CD4-positive, CD25-positive, alpha-beta regulatory T cell (primary cell): ENCODE measurements at places on chromosomes 7 and 10. TPM values are rescaled to one million over a fixed set of nuclear protein-coding genes. Genes with fewer than 3 reads are reported as not detected.

The MPP7 gene
- 14.3 TPM for total RNA-seq

The TMEM176B gene
- total RNA-seq, result not detected

The FOXI2 gene
- total RNA-seq, result not detected

The EBF3 gene
- total RNA-seq, result not detected

The AMPH gene
- not detected for total RNA-seq

The SH2D4B gene
- total RNA-seq, result 0.25 TPM

The AKR1C8 gene
- total RNA-seq, result 3.2 TPM

The TMEM270 gene
- total RNA-seq, result not detected

The TMEM273 gene
- 7.9 TPM for total RNA-seq

The COL17A1 gene
- total RNA-seq, result not detected

The VWDE gene
- 0.86 TPM for total RNA-seq

The TWIST1 gene
- 0.39 TPM for total RNA-seq

The PILRA gene
- total RNA-seq, result 13.2 TPM

The HOGA1 gene
- not detected for total RNA-seq

The RASA4B gene
- 32.4 TPM for total RNA-seq

The FAM185A gene
- 6.4 TPM for total RNA-seq

The CFAP70 gene
- total RNA-seq, result 2.6 TPM

- DNase-seq, result no peak
These were observed 36.7 kb downstream of the BTBD16 start for GRCh38 chr10:122307669-122308416.

DNA sequence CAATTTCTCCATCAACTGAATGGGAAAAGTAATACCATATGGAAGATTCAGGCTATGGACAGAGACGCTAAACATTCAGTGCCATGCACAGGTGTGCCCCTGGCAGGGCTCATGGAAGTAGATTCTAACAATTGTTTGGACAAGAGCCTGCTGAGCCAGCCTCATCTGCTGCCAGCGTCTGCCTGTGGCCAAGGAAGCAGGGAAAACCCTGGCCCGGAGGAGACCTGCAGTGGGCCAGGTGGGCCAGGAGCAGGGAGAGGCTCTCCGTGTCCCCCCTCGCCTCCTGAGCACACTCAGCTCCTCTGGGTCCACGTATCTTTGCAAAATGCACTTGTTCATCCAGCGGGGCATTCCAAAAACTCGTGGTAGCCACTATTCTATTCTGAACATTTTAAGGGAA is 130.1 kb downstream of the TCERG1L start:
- DNase-seq, result no peak

DNA sequence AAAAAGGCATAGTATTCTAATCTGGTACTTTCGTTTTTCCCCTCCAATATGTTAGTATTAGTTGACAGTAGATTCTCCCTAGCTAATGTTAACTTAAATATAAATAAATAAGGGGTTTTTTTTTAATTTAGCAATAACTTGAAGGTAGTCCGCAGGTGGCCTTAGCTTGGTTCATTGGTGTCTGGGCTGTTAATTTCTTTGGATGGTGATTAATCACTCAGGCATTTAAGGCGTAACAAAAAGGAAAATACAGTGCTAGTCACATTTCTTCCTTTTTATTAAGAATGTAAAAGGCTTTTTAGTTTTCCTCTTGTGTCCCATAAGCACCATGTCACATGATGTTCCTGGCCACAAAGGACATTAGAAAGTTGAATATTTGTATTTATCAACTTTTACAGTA is 161.0 kb upstream of the POT1 start:
- no peak for DNase-seq

- DNase-seq, result peak; percentile 44
These were observed 144.4 kb downstream of the DYNC1I1 start for GRCh38 chr7:95916573-95917297.

GRCh38 chr7:102208826-102209225 is 77.8 kb upstream of the SH2B2 start:
- DNase-seq, result no peak

- no peak for DNase-seq
These were observed 2.4 kb upstream of the POLM start for GRCh38 chr7:44084701-44085100.

- no peak for DNase-seq
These were observed 193.8 kb downstream of the ABCA13 start for GRCh38 chr7:48365010-48365409.

GRCh38 chr7:26588511-26588910 is 275.9 kb downstream of the SKAP2 start:
- no peak for DNase-seq

DNA sequence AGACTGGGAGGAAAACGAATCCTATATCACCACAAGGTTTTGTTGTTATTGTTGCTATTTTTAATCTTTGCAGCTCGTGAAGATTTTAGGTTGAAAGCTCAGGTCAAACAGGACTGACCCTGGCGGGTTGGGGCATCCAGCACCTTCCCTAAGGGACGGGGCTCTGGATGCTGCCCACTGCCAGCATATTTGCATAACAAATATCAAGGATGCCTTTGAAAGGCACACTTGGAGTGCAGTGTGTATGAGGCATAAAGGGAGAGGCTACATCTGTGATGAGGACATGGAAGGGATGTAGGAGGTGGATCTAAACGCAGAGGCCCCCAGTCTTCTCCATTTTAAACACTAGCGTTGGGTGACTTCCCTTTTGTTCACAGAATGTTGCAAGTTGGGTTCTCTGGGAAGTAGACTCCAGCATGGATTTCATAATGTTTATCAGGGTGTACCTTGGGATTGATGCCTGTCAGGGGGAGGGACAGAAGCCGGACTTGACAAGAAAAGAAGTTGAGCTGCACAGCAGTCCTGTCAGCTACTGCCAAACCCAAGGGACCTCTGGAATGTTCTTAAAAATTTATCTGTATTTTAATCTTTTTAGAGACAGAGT is 181.1 kb upstream of the IMMP2L start:
- DNase-seq, result no peak

GRCh38 chr10:33189808-33190207 is 144.7 kb downstream of the NRP1 start:
- DNase-seq, result no peak

DNA sequence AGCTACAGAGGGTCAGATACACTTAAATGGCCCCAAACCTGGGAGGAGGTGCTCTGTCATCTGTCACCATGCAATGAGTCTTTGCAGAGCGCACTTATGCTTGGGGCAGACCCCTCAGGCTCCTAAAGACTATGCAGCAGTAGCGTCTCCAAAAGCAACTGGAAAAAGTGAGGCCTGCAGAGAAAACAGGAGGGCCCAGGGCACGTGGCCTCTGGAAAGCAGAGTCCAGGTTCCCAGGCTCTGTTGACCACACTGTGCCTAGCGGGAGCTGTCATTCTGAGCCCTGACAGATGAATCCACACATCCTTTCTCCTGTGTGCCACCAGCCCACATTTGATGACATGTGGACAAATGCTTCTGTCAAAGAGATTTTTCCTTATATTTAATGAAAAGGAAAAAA is 66.4 kb downstream of the MINDY4 start:
- DNase-seq, result no peak

- DNase-seq, result no peak
These were observed 48.1 kb downstream of the RGS10 start for GRCh38 chr10:119494236-119495020.

GRCh38 chr7:3453398-3453797 is 152.3 kb downstream of the SDK1 start:
- no peak for DNase-seq

- no peak for DNase-seq
These were observed 4.8 kb downstream of the INA start for GRCh38 chr10:103281753-103282152.

- DNase-seq, result no peak
These were observed 3.4 kb downstream of the STYXL1 start for GRCh38 chr7:76044375-76044865.

- DNase-seq, result no peak
These were observed 78.9 kb downstream of the ALOX5 start for GRCh38 chr10:45452743-45453452.

DNA sequence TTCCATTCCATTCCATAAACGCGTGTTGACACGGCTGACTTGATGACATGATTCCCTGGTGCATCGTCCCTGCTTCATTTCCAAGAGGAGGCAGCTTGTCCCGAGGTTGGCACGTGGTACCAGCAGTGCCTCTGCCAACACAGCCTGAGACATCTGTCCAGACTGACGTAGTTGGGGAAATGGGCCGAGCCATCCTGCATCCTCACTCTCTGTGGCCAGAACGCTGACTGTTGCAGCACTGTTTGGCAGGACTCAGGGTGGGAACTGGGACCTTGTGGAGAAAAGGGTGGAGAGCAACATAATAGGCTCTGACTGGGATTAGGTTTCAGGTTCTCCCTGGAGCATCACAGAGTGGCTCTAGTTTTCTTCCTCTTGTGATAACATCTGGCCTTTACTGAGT is 118.6 kb upstream of the BTBD16 start:
- DNase-seq, result no peak

DNA sequence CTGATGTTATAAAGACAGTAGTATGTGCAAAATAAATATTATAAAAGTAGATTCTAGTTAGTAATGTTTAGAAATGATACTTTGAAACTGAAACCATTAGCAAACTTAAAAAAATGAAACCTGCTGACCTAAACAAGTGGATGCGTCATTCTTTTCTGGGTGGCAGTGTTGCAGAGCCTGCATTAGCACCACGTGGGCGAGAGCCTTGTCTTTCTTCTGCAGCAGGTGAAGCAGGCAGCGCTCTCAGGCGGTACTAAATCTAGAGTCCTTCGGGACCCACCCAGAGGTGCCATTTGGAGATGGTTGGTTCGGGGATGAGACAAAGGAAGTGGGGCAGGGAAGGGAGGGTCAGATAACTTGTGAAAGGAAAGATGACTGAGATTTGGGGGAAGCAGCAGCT is 759.1 kb upstream of the IGFBP3 start:
- DNase-seq, result no peak

GRCh38 chr7:106061301-106061979 is 50.7 kb downstream of the SYPL1 start:
- no peak for DNase-seq

GRCh38 chr7:34406848-34407530 is 251.0 kb upstream of the NPSR1 start:
- DNase-seq, result no peak

DNA sequence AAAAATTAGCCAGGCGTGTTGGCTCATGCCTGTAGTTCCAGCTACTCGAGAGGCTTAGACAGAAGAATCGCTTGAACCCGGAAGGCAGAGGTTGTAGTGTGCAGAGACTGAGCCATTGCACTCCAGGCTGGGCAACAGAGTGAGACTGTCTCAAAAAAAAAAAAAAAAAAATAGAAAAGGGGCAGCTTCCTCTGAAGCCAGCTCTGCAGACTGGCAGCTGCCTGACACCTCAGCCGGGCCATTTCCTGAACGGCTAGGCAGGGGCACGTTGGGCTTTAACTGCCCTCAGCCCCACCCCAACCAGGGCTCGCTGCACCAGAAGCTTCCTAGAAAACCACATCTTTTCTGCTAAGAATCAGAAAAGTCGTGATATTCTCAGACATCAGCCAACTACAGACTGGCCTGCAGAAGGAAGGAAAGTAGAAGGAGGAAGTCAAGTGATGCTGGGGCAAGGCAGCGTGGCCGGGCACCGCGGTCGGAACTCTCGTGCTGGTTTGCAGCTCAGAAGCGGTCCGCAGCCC is 38.0 kb downstream of the PRKAG2 start:
- peak; percentile 30 for DNase-seq

GRCh38 chr10:117684672-117685211 is 142.2 kb downstream of the EMX2 start:
- DNase-seq, result no peak

DNA sequence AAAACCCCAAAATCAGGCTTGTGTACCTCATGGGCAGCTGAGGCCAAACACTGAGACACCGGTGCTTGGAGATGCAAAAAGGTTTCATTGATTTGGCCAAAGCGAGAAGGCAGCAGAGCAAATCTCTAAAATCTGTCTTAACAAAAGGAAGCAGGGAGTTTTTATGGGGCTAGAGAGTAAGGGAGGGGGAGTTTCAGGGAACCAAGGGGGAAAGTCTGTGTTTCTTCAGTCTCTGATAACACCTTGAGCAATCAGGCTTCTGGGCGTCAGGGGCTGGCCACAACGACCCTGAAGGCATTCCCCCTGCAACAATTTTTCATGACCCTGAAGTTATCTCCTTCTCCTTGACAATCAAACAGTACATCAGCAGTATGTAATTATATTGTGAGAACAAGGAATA is 2.7 kb upstream of the ZNF786 start:
- DNase-seq, result no peak

- no peak for DNase-seq
These were observed 232.9 kb downstream of the DYNC1I1 start for GRCh38 chr7:96005271-96005670.

GRCh38 chr10:51397695-51398094 is 301.7 kb downstream of the CSTF2T start:
- DNase-seq, result no peak

GRCh38 chr10:1380088-1380671 is 324.0 kb downstream of the WDR37 start:
- DNase-seq, result no peak

DNA sequence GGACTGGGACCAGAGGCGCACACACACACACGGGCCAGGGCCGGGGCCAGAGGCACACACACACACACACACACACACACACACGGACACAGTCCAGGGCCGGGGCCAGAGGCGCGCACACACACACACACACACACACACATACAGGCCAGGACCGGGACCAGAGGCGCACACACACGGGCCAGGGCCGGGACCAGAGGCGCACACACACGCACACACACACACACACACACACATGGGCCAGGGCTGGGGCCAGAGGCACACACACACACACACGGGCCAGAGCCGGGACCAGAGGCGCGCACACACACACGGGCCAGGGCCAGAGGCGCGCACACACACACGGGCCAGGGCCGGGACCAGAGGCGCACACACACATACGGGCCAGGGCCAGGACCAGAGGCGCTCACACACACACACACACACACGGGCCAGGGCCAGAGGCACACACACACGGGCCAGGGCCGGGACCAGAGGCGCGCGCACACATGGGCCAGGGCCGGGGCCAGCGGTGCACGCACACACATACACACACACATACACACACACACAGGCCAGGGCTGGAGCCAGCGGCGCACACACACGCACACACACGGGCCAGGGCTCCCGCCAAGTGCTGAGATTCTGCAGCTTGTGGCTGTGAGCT is 268.8 kb downstream of the ELFN1 start:
- peak; percentile 60 for DNase-seq

GRCh38 chr7:30422922-30423321 is 55.7 kb downstream of the NOD1 start:
- DNase-seq, result no peak

- DNase-seq, result no peak
These were observed 11.3 kb upstream of the SLIT1 start for GRCh38 chr10:97197030-97197500.

- DNase-seq, result no peak
These were observed 87.3 kb upstream of the TARP start for GRCh38 chr7:38360776-38361175.
